ENCODE measurements at places on chromosomes 1 and 21.
A peak's percentile ranks its signal among the peaks of the same experiment; 100 is the strongest.

- DNase-seq = peak; percentile 83
These were observed 18.1 kb downstream of the CFAP45 start for GRCh38 chr1:159881622-159882526.

DNA sequence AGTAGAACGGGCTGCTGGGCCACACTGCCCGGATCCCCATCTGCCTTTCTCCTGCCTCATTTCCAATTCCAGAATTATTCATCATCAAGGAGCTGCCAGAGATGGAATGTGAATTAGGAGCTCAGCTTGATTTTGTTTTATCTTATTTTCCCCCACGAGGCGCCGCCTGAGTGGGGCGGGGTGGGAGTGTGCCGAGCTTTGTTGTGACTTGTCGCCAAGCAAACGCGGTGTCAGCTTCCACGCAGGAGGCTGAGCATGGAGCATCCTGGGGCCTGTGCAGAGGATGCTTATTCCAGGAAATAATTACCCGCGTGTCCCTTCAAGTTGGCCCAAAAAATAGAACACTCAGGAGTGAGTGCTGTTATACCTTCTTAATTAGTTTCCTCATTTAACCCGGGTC, 91.2 kb downstream of the HMGB4 start:
- DNase-seq = no peak

DNA sequence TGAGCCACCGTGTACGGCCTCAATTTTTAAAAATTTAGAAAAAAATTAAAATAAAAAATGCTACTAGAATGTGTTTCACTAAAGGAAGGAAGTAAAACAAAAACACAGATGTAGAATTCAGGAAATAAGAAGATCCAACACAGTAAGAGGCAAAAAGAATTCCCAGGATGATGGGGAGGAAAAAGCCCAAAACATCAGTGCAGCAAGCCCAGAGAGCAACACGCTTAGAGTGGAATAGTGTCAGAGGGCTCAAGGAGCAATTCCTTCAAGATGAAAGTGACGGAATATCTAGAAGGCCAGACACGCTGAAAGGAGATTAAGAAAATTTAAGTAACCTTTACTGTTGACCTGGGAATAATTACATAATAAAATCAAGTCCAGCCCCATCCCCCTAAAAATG, 80.4 kb downstream of the DAP3 start:
- DNase-seq = no peak

GRCh38 chr1:248372394-248372793, 3.2 kb upstream of the OR2T6 start:
- DNase-seq = no peak

DNA sequence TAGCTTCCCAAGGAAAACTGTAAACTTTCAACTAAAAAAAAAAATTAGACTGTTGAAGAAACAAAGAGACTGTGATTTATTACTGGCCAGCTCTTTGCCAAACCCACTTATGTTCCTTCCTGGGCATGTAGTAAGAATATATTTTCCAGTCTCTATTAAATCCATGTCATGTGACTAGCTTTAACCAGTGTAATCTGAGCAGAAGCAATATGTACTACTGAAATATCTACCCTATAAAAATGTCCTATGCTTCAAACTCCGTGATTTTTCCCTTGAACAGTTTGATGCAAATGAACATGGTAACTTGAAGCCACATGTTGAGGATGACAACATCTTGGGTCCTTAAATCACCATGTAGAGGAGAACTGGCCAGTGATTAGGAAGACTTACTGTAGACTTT, 144.5 kb downstream of the NTMT2 start:
- no peak for DNase-seq

DNA sequence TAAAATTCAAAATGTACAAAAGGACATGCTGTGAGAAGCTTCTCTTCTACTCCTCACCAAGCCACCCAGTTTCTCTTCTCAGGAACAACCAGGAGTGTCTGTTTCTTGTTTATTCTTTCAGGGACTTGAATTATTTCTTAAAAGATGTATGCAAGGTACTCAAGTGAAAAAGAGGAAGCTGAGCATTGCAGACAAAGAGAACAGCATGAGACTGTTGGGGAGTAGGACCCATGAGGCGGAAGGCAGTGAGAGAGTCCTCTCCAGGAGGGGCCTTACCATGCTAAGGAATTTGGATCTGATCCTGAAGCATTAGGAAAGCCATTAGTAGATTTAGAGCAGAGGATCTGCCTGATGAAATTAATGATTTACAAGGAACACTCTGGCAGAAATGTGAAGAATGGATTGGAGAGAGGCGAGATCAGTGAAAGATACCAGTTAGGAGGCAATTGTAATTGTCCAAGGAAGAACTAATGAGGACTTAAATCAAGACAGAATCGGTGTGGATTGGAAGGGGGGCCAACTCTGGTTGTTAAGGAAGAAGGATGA, 14.7 kb upstream of the SSX2IP start:
- no peak for DNase-seq

DNA sequence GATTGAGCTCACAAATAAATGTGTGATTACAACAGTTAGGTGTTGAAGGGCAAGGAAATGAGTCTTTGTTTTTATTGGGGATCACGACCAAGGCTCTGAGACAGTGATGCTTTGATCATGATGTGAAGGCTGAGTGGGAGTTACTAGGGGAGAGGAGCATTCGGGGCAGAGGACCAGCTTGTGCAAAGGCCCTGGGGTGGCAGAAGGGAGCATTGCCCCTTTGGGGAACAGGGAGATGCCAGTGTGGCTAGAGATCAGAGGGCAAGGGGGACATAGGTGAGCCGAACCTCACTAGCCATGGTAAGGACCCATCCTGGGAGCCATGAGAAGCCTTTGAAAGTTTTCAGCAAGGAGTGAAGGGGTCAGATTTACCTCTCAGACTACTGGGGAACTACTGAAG, 31.1 kb downstream of the TNFRSF8 start:
- DNase-seq = no peak

DNA sequence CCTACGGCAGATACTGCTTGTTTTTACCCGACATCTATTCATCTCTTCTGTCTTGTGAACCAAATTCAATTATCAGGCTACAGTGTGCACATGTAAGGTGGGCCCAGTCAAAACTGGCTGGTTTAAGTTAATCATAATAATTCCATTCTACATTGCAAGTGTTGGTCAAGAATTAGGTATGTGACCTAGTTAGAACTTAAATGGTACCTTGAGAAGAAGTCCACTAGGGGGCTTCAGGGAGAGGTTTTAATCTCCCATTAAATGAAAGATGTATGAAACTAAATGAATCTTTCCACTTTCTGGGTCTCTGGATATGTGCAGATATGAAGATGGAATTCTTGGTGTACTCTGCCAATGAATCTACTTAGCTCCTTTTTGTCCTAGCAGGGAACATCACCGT, 187.1 kb downstream of the CDC42BPA start:
- DNase-seq = no peak

DNA sequence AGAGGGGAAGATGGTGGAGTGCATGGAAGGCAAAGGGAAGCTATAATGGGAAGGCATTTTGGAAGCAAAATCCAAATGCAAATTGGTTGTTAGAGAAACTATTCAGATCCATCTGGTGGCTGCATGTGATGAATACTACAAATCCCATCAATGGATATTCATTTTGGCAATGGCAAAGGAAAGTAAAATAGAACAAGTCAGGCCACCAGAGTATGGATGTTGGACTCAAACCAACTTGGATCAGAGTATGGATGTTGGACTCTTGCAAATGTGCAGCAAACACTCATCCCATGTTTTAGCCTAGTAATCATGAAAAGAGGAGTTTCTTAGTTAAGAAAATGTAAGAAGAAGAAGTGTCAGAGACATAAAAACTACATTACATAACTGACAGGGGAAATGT, 289.6 kb upstream of the DAB1 start:
- DNase-seq = no peak

- no peak for DNase-seq
These were observed 306.6 kb upstream of the LYPLAL1 start for GRCh38 chr1:218867066-218867465.

DNA sequence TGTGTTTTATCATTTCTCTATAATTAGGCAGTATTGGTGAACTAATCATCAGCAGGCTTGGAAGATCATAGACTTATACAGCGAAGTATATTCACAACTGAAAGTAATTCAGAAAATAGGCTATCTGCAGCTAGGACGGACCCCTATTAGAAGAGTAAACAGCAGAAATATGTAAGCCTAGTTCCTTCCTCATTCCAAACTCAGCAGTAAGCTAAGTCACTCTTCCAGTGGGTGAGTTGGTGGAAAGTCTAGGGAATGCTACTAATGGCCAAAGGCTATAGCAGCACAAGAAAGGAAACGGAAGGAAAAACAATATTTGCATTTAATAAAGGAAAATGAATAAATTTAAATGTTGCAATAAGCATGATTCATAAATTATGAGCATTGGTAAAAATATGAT, 918.1 kb upstream of the TMPRSS15 start:
- DNase-seq = no peak

DNA sequence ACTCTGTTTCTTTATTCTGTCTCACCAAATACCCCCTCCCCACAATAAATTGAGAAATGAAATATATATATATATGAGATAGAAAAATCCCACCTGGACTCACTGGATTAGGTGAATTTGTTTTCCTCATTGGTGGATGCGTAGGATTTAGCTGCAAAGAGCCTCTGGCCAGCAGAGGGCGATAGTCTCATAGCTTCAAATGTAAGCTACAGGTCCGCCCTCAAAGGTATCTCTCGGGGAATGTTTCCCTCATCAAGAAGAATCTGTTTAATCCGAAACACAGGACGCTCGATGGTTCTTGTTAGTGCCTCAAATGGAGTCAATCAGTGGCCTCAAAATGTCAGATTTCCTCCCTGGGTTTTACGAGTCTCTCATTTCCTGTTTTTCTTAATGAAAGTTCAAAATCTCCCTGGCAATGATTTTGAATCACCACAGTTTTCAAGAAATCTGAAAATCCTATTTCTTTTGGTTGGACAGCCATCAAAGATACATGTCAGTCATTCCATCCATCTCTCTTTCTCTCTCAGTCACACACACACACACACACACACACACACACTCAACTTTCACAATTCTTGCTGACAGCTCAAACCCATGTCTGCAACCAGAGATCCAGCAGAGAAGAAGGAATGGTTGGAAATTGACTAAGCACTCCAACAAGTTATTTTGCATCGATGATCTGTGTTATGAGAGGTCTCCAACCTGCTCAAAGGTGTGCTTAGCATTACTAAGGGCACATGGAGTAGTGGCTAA, 13.9 kb upstream of the CAMK1G start:
- DNase-seq = peak; percentile 21

- no peak for DNase-seq
These were observed 686.9 kb downstream of the LRRIQ3 start for GRCh38 chr1:73511038-73511437.

- no peak for DNase-seq
These were observed 92.2 kb downstream of the CDC7 start for GRCh38 chr1:91592716-91593477.

DNA sequence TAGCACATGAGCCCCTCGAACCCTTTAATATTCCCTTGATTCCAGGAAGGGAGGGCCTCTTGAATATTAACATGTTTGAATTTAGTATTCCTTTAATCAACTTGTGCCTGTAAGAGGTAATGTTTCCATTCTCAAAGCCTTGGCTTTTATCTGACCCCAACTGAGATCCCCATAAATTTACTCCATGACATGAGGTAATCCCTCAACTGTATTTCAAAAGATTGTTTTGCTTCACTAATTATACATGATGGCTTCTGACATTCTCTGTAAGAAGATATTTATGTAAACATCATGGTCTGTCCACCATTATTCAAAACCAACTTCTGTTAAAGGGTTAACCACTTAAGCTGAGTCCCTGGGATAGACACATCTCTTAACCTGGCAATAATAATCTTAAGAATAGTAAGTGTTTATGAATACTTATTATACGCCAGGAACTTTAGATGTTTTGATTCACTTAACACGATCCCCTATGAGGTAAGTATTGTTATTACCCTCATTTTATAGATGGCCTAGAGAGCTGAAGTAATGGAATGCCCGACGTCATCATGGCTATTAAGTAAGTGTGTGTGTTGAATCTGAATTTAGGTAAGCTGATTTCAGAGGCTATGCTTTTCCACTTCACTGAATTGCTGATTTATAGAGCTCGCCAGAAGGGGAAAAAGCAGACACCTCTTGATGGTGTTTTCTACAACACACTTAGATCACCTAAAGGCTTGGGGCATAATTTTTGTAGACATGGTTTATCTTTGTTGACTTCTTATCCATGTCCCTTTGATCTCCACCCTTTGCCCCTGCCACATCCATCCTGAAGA, 11.1 kb downstream of the KRTAP19-1 start:
- DNase-seq = no peak

- no peak for DNase-seq
These were observed 1.3 kb downstream of the TACSTD2 start for GRCh38 chr1:58575551-58576324.

Measured in AG04449 (cell line).